ENCODE measurements at places on chromosomes 2 and 18.

GRCh38 chr2:98530114-98530513 lies 78.2 kb downstream of the COA5 start:
- no peak for DNase-seq

DNA sequence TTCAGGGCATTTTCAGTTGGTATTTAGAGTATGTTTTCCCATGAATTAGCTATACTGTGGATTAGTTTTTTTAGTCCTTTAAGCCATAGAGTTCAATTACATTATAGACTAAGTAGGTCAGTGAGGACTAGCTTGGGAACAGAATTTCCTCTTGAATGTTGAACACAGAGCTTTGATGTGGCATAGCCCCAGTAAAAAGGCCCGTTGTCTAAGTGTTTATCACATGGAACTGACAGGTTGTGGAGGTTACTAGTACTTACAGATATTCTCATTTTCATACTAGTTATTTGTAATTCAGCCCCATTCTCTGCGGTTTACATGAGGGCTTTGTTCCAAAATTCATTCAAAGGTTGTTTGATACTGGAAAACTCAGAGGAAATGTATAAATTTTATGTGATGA lies 6.2 kb downstream of the INSIG2 start:
- no peak for DNase-seq

DNA sequence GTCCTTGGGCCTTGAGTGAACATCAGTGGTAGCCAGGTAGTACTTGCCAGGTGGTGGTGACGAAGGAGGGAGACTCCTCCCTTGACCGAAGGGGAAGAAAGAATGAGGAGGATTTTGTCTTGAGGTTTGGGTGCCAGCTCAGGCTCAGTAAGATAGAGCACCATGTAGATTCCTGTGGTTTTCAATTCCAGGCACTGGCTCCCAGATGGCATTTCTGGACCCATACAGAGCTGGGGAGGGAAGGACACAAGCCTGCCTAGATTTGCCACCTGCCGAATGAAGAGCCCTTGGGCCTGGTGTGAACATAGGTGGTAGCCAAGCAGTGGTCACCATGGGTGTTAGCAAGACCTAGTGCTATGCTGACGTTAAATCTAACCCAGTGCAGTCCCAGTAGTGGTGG lies 108.8 kb upstream of the UBE2E3 start:
- DNase-seq, result no peak

DNA sequence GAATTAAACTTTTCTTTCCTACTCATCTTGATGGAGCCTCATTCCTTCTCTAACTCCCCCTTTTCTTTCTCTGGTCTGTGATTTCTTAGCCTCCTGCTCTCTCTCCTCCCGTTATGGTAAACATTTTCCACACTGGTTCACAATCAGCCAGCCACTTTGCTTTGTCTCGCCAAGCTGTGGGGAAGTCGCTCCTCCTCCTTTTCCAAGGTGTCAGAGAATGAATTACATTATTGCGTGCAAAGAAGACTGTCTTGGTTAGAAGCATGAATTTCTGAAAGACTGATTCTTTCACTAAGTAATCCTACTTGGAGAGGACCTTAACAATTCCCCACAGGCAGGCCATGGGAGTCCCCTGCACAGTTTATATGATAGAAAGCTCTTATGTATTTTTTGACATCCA lies 46.1 kb downstream of the RASGRP3 start:
- no peak for DNase-seq

DNA sequence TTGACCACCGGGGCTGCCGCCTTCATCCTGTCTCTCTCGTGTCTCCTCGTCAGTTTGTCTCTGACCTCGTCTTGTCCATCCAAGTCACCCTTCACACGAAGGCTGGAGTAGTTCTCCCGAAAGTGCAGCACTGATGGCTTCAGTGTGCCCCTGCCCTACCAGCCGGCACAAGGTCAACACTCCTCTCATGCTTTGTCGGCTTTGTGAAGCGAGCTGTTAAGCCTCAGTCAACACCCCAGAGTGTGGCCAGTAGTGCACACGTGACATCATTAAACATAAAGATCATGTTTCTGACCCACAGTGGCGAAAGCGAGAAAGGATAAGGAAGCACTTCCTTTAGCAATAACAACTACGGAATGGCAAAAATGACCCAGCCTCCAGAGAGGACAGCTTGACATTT lies 23.2 kb downstream of the ACKR3 start:
- DNase-seq, result no peak

GRCh38 chr18:1383465-1383864 lies 478.8 kb downstream of the ADCYAP1 start:
- no peak for DNase-seq

GRCh38 chr2:25311865-25312575 lies 29.7 kb downstream of the DNMT3A start:
- no peak for DNase-seq

DNA sequence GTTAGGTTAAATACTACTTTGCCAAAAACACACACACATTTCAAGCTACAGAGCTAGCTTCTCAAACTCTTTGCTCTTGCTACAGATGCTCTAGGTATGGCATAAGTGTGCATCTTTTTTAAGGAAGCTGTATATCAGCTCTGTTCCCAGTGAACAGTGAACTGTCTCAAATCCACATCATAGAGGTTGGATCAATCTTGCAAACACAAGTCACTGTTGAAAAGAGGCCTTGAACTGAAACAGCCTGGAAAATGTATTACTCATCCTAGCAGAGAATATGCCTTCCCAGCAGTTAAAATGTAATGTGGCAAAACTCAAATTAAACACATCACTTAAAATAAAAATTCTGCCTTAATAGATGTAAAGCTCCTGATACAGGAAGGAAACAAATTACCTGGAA lies 151.8 kb downstream of the WDPCP start:
- DNase-seq, result no peak

- no peak for DNase-seq
Measured at GRCh38 chr2:183253441-183254130, 129.3 kb downstream of the NUP35 start.

- DNase-seq, result no peak
Measured at GRCh38 chr2:206232287-206233035, 42.0 kb upstream of the ZDBF2 start.

DNA sequence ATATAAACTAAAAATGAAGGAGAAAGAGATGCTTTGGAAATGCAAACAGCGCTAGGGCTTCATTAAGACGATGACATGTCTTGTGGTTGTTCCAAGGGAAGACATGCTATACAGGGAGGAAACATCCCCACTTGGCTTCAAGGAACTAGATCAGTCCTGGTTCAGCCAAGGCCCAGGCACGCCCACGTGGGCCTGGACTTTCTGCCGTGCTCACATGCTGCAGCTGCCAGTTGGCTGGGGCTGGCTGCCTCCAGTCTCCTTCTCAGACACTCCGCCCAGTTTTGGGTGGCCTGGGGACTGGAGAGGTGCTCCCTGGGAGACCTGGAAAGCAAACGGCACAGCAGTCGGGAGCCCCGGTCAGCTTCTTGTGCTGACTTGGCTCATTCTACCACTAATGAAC lies 109.6 kb downstream of the GLI2 start:
- no peak for DNase-seq

DNA sequence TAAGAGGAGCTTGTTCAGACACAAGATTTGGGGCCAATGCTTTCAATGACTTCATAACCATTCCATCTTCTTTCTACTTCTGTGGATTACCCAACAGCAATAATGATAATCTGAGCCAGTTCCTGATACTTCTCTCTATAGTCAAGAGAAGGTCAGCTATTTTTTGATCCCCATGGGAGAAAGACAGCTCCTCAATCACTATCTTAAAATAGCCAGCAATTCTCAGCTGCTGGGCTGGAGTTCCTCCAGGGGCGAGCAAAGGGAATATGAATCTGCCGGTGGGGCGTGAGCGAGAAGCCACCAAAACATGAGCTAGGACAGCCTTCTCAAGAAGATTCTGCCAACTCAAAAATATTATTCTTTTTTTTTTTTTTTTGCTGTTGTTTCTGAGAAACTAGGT lies at the start of gene TMEM182:
TSS of gene TMEM182 (plus strand) at position 269 of the 400 bp plus-strand sequence. CDS start 187 bp downstream, outside the sequence.
- DNase-seq, result no peak

DNA sequence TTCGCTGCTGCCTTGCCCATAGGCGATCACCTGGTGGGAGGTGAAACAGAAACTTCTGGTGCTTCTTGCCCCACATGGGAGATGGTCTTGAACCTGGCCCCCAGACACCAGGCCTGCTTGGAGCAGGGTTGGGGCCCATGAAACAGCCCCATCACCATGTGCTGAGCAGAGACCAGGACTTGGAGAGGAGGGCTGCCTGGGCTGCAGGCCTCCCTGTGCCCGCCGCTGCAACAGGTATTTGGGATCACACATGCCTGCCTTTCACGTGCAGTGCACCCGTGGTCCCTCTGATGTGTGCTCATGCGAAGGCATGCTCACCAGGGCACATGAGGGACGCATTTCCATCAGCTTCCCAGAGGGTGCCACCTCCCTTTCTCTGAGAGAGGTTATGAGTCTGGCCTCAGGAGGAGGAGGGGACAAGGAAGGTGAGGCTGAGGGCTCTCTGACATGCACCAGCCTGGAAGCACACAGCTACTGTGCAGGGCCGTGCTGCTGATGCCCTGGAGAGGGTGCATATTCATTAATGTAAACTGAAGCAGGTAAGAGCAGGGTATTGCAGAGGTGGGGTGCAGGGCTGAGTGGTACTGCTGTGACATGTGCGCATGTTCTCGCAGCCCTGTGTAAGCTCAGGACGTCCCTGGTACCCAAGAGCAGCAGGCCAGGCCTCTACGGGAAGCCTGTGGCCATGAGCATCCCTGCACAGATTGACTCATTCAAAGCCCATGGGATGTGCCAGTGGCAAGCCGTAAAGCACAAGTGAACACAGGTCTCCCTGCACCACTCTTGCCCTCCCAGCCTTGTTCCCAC lies 4.2 kb upstream of the OXER1 start:
- no peak for DNase-seq

- DNase-seq, result no peak
Measured at GRCh38 chr2:191166756-191167445, 16.1 kb upstream of the STAT4 start.

DNA sequence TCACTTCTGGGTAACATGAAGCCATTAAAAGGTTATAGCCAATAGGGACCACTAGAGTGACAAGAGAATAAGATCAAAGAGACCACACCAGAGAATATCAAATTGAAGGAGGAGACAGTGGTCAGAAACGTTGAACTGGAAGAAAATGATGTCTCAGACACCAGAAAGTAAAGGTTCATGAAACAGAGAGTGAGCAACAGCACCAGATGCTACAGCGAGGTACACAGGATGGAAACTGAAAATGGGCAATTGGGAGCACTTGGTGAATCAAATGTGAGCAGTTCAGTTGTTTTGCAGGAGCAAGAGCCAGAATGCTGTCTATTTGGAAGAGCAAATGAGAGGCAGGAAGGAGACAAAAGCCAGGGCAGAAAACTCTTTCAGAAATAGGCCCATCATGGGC lies 162.6 kb downstream of the SS18 start:
- DNase-seq, result no peak
